ENCODE measurements at places on chromosomes 12 and 14.
A peak's percentile ranks its signal among the peaks of the same experiment; 100 is the strongest.

GRCh38 chr12:1419849-1420371, 174.5 kb downstream of the FBXL14 start:
- no peak for DNase-seq

DNA sequence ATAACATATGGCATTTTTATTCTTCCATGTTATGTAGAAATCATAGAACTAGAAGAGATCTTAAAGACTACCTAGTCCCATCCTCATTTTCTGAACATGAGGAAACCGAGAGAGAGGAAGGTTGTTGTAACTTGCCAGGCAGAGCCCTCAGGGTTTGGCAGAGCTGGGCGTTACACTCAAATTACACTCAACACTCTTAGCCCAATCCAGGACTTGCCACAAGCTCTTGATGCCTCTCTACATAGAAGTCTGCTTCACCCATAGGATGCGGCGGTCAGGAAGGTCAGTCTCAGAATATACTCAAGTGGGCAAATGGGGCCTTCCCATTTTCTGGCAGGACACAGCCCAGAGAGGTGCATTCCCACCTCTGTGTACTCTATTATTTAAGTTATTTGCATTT, 208.1 kb downstream of the ZFP36L1 start:
- no peak for DNase-seq

GRCh38 chr14:92702441-92702918, 45.9 kb downstream of the LGMN start:
- DNase-seq: no peak

DNA sequence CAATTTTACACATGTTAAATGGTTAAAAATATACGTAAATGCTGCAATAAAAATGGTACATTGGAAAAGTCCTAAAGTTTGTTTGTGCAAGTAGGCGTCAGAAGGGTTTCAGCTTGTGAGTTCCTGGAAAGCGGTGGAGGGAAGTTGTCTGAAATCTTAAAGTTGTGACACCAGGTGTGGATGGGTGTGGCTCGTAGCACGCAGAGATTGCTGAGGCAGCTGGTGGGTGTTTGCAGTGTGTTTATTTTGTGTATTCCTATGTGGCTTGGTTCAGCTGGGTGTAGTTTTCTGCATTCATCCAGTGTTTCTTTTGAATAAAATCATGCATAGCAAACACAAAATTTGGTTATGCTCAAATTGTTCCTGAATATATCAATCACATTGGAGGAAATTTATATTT, 136.8 kb upstream of the TBX3 start:
- DNase-seq: peak; percentile 5

DNA sequence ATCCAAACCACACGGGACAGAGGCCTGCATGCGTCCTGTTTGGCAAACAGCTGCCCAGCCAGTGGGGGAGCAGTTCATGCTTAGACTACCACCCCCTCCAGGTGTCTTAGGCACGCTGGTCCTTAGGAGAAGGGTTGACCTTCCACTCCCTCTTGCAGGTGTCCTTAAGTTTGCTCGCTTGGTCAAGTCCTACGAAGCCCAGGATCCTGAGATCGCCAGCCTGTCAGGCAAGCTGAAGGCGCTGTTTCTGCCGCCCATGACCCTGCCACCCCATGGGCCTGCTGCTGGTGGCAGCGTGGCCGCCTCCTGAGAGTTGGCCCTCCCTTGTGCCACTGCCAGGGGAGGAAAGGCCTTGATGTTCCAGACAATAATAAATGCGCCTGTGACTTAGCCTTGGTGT, 1.8 kb downstream of the C12orf57 start:
- no peak for DNase-seq

- DNase-seq: no peak
These were observed 70.2 kb upstream of the EGLN3 start for GRCh38 chr14:34021096-34021495.

DNA sequence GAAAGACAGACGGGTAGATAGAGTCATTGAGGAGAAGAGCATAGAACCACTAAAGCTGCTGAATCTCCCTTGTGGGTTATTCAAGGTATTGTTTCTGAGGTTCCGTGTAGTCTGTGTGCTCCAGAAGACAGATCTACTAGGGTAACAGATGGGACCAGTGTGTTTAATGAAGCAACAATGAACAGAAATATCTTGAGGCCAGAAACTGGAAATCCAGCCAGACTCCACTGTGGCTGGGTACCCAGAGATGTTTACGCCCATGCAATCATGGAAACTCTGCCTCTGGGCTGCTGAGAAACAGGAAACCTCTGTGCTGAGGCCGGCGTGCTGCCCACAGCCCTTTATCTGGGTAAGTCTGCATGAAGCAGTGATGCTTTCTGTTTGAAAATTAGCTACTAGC, 8.3 kb downstream of the PROX2 start:
- no peak for DNase-seq

GRCh38 chr12:119694111-119694510, 26.2 kb downstream of the PRKAB1 start:
- DNase-seq: no peak

- DNase-seq: no peak
These were observed 453.8 kb downstream of the TMEM121 start for GRCh38 chr14:105980224-105980623.

DNA sequence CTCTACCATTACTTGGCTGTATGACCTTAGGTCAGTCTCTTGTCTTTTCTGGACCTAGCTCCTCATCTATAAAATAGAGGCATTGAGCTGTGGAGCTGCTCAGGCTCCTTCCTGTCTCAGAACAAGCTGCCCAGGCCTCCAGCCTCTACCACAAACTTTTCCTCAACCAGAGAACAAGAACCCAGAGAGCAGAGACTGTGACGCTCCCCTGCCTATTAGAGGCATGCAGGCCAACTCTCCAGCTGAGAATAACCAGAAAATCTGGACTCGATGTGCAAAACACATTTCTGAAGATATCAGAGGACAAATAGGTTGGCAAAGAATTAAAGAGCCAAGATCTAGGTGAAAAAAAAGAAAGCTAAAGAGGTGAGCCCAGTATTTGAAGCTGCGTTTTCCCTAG, 17.8 kb upstream of the PNMA1 start:
- DNase-seq: no peak

- DNase-seq: peak; percentile 48
These were observed 200.4 kb downstream of the PTPRO start for GRCh38 chr12:15522574-15523187.

DNA sequence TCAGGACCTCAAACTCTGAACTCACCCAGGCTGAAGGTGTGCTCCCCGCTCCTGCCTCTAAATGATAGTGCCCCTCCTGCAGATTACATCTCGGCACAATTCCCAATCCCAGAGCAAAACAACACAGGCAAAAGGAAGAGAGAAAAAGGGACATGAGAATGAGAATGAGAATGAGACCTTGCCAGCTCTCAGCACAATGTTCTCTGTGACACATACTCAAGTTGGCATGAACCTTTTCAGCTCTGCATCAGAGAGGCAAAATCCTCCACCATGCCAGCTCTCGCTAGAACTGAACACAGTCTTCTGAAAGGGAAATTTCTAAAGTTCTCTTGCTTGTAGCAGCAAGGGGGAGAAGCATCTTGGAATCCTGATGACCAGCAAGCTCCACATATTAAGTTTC, 84.6 kb downstream of the KSR2 start:
- DNase-seq: no peak

- no peak for DNase-seq
These were observed 7.9 kb downstream of the TMEM253 start for GRCh38 chr14:21108791-21109190.

GRCh38 chr12:105862163-105862821, 276.5 kb downstream of the NUAK1 start:
- DNase-seq: no peak

DNA sequence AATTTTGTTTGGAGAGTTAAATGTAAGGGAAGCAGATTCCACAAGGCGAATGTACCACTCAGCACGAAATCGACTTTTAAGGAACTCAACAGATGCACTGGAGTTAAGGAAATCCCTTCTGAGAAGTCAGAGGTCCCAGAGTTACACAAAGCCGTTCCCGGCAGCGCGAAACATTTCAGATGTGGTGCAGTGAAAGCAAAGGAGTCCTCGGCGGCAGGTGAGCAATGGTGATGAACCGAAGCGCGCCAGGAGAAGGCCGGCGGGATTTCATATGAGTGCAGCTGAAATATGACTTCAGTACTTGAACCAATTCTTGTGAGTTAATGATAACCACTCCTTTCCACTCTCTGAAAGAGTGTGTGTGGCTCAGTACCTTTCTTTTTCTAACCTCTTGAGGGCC, 183.2 kb downstream of the GRIP1 start:
- no peak for DNase-seq

All from Caco-2 (cell line).